ENCODE measurements at places on chromosomes 3 and 15. TPM values are rescaled to one million over a fixed set of nuclear protein-coding genes. Genes with fewer than 3 reads are reported as not detected.

The TUSC2 gene
- total RNA-seq: 31.0 TPM

The CHRM5 gene
- total RNA-seq: not detected

The GCNT3 gene
- total RNA-seq: not detected

The CD200 gene
- 0.91 TPM for total RNA-seq

The CFAP44 gene
- total RNA-seq: 2.0 TPM

The TUSC7 gene
- total RNA-seq: not detected

The C3orf49 gene
- total RNA-seq: not detected

The PYGO1 gene
- 4.1 TPM for total RNA-seq

DNA sequence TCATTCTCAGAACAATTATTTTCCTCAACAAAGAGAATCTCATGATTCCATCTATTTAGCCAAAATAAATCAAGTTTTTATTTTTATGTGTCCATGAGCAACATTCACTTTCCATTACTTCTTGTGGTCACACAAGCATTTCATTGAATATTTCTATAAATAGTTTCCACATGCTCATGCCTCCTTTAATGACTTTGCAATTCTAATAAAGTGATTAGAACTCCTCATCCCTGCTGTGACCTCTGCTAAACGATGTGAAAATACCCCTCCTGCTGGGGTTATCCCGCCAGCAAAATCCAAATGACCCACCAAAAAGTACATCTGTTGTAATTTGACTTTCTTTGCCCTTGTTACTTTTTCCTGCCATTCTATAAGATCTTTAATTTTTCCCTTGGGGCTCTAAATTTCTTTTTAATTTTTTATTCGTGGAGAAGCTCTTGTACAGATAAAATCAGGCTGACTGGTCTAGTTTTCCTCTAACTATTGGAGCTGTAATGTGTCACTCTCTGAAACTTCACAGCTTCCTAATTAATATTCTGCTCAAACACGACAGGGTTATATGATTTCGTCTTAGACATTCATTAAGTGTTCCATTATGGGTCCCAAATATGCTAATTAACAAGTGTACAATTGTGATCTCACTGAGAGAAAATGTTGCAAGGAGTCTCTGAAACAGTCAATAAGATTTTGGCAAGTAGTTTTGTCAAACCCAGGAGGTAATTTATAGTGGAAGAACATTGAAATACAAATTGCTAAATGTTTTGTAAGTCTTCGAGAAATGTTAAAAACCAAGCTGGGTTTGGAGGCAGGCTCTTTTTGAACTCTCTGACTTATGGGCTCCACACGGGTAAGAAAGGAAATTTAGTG is 533.1 kb upstream of the NAALADL2 start:
- DNase-seq: no peak

- no peak for DNase-seq
Observed at GRCh38 chr3:125332504-125332903, 42.6 kb downstream of the ZNF148 start.

DNA sequence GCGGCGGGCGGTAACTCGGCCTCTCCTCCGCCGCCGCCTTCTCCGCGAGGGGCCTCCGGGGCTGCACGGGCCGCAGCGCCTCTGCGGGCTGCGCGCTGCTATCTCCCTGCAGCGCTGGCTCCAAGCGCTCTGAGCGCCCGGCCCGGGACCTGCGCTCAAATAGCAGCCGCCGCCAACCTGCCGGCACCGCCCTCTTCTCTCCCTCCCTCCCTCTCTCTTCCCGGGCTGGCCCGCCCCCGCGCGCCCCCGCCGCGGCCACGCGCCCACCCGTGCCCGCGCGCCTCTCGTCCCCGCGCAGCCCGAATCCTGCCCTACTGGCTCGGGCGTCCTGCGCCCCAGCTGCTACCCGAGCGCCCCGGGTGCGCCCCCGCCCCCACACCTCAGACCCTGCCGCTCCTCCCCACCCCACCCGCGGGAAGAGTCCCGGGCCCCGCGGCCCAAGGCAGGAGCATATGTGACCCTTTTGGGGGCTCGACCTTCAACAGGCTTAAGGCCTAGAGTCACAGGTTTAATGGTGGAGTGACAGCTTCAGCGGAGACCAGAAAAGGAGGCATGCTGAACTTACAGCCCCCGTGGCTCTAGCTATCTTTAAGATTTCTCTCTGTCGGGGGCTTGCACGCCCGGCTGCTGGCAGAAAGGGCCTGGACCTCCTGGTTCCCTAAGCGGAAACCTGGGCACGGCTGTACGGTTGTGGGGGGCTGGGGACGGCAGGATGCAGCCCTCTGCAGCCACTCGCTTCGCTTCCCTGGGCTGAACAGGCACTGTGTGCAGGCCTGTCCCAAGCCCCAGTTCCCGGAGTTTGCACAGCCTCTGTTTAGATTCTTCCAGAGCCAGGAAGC is at the start of gene CACNA2D2:
TSS of gene CACNA2D2 (minus strand) at position 131 of the 839 bp plus-strand sequence. CDS start 211 bp downstream, outside the sequence.
- peak; percentile 70 for DNase-seq

GRCh38 chr15:88036154-88036839 is 220.2 kb downstream of the NTRK3 start:
- DNase-seq: no peak

DNA sequence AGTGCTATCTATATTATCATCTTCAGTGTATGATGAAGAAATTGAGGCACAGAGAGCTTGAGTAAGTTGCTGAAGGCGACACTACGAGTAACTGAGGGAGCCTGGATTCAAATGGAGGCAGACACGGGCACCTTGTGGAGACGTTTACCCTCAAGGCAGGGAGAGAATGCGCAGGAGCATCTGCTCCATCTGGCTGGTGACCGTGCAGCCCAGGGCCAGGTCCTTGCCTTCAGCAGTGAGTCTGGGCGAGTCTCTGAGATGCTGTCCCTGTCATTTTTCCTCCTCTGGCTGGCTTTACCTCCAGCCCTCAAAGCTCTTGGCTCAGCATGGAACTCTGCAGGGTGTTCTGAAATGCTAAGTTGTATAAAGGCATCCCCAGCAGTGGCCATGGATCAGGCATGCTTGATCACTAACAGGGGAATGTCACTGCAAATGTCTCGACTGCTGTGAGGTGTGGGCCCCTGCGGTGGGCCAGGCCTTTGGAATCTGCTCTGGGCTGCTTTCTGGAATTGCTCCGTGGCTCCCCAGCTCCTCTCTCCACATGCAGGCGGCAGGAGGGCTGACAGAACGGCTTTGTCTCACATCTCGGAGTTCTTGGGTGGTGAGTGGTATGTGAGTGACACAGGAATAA is 19.7 kb downstream of the SPSB4 start:
- DNase-seq: no peak

DNA sequence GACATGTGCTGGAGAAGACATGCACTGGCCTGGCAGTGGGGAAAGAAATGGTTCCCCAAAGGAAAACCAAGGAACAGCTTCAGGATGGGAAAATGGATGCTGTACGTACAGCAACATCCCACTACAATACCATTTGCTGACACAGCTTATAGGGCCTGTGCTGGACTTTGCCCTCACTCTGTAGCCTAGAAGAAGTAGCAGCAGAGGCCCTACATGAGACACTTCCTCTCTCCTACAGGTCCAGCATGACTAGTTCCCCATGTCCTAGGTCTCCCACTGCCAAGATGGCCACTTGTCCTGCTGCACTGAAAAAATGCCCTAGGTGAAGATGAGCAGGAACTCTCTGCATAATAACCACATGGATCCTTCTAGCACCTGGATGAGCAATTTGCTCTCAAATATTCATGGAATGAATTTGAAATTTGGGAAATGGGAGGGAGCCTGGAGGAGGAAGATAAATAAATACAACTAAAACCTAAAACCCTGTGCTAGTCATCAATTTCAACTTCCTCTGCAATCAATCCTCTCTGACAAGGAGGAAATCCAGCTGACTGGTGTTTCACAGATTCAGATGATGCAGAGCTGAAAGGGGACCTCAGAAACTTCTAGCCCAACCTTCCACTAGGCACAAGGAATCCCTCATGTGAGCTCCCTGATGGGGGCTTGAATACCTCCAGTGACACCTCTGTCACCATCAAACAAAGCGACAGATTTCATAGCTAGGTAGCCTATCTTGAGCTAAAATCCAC is 514.3 kb upstream of the PPP2R3A start:
- DNase-seq: no peak

GRCh38 chr3:14871456-14872200 is 52.9 kb downstream of the FGD5 start:
- no peak for DNase-seq

- DNase-seq: no peak
Observed at GRCh38 chr15:66587749-66588148, 22.0 kb upstream of the LCTL start.

- DNase-seq: no peak
Observed at GRCh38 chr15:67879440-67880129, 39.7 kb upstream of the RNU6-1 start.

DNA sequence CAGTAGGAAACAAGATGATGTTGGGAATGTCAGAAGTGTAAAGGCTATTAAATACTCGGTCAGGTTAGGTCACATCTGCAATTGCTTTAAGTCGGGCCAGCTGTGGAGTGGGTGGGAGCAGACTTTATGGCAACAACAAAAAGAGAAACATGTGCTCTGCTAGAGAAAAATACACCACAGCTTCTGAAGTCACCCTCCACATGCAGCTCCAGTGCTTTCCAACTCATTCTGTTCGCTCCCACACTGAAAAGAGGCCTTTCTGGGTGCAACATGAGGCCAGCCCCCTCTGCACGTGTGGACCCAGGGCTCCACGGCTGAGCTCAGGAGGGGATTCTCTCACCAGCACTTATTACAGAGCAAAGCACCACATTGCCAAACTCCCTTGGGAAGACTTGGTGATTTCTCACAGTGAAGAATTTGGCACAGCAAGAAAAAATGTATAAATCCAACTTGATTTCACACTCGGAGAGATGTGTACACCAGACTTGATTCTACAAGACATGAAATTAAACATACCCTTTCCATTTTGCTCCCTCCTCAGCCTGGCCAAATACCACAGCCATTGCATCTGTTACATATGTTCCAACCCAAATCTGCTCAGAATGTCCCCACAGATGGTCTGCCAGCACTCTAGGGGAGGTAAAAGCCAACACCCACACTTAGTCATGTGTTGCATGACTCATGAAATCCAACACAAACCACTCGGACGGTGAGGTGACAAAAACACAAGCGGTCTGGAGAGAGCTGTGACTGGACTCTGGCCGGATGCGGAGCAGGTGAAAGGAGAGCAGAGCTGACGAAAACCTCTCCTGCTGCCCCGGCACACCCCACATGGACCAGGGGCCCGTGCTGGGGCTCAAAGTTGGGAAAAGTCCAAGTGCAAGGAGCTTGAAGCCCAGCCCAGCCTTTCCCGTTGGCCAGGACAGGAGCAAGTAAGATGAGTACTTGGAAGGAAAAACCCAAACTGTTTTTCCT is 74.6 kb downstream of the ITGB5 start:
- DNase-seq: peak; percentile 53

GRCh38 chr15:76903251-76903681 is 1.9 kb downstream of the SCAPER start:
- no peak for DNase-seq

DNA sequence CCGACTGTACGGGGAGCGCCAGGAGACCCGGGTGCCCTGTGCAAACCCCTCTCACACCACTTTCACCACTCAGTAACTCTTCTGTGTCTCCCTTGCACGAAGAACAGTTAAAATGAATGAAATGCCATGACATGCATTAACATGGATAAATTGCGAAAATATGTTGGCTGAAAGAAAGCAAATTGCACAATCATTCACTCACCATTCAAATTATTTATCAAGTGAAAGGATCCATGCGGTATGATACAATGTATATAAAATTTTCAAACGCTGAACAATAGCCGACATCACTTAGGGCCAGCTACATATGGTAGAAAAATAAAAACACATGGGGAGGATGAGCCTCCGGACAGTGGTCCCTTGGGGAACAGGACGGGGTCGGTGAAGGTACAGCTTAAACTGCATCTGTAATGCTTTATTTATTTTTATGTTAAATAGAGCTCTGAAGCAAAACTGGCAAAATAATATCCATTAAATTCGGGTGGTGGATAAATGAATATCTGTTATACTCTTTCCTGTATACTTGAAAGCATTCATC is 45.9 kb downstream of the SLC12A8 start:
- DNase-seq: no peak

DNA sequence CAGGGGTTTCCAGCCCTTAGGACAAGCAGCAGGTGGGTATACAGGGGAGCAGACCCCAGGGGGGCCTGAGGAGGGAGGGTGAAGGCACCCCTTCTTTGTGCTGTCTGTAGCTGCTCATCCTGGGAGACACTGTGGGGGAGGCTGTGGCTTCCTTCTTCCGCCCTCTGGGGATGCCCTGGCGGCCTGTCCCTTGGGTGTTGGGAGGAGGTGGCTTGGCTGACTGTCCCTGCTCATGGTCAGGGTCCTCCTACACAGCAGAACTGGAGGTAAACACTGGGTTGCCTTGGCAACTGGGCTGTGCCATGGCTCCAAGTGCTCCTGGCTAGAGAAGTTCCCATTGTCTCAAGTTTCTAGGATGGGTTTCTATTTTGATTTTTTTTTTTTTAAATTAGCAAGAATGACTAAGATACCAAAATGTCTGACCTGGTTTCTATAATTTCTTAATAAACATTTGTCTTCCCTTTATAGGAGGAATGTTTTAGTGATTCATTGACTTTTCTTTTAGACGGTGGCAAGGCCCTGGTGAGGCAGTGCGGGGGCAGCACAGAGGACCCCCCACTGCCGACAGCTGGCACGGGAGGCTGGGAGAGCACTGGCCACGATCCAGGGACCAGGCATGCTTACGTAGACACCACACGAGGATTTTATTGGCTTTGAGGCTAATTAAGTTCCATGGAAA is 12.4 kb downstream of the KLF13 start:
- peak; percentile 80 for DNase-seq

GRCh38 chr15:48221885-48222284 is 15.8 kb downstream of the SLC12A1 start:
- DNase-seq: no peak

DNA sequence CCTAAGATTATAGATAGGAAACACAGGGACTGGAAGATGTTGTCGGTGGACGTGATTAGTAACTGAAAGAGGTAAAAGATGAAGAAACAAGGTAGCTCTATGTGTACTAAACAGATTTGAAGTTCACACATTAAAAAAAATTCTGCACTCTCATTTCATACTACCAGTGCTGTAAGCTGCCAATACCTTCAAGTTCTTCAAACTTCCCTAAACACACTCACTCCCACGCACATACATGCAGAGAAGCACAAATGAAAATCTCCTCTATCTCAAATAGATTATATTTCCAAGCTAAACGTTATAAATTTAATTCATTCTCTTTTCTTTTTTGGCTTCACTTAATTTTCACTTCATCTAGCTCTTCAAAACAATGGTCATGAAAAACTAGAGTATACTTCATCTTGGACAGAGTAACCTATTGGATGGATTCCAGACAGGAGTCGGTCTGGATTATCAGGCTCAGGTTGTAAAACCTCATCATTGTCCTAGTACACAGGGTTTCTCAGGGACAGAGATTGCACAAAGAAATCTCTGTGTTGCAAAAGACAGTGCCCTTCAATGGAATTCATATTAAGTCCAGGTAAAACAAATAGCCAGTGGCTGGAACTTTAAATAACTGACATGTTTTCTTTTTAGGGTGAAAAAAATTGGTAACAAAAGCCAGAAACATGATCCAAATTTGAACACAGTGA is 408.1 kb upstream of the ZNF385D start:
- no peak for DNase-seq

GRCh38 chr3:134917631-134918030 is 122.6 kb downstream of the EPHB1 start:
- no peak for DNase-seq
